Foreskin fibroblast (primary cell): ENCODE measurements at places on chromosomes 3 and 15.

GRCh38 chr15:68730976-68731897 is 89.5 kb downstream of the ANP32A start:
- DNase-seq = no peak

DNA sequence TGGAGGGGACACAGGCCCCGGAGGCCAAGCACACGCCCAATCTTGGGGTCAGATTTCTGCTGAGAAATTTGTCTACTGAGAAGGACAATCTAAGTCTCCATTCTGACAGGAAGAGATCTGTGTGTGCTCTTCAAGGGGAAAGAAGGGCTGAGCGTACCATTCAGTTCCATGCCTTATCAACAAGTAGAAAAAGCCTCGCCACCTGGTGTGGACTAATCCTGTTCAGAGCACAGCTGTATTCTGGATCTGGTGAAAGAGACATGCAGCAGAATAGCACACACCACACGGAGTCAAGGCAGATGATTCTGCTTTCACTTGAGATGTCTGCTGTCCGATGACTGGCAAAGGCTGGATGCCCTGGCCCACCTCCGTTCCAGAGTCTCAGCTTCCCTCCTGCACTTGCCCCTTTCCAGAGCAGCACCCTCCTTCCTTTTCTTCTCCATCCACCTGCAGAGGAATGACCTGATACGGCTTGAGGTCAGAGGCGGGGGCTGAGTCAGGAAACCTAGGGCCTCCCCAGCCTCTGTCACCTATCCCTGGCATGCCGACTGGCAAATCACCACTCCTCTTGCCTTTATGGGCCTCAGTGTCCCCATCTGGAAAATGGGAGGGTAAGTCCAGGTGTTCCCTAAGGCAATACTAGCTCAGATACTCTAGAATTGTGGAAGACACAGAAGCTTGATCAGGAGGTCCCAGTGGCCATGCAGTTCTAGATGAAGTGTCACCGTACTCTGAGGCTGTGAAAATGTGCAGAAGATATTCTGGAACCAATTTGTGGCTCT is 36.9 kb upstream of the CTSH start:
- no peak for DNase-seq

DNA sequence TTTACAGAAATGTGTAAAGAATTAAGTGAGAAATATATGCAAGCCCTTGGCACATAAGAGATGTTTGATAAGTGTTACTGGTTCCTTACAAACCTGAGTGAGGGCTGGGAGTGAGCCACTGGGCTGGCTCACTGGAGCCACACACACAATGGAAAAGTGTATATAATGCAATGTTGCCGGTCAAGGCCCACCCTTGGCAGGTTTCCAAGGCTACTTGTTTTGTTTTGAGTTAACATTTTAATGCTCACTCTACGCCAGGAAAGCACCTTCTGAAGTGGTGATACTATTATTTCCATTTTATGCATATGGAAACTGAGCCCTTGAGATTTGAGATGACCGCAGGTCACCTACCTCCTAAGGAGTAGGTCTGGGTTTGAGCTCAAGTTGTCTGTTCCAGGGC is 71.8 kb upstream of the FHIT start:
- DNase-seq = no peak

DNA sequence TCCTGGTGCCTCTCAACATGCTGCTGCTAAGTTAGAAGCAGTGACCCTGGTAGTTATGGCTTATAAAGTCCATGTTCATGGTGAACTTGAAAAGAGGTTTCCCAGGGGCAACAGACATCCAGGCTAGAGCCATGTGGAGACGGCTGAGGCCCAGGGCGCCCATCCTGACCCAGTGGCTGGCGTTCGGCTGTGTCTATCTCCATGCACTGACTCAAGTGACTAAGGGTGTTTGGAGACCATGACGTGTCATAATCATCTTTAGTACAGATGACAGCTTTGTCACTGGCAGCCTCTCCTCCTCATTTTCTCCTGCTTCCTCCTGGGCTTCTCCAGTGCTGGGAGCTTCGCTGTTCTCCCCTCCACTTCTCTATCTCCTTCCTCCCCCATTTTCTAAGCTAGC is 287.4 kb upstream of the LYSMD4 start:
- no peak for DNase-seq

GRCh38 chr15:77412972-77413698 is 6.8 kb downstream of the PEAK1 start:
- DNase-seq = no peak

DNA sequence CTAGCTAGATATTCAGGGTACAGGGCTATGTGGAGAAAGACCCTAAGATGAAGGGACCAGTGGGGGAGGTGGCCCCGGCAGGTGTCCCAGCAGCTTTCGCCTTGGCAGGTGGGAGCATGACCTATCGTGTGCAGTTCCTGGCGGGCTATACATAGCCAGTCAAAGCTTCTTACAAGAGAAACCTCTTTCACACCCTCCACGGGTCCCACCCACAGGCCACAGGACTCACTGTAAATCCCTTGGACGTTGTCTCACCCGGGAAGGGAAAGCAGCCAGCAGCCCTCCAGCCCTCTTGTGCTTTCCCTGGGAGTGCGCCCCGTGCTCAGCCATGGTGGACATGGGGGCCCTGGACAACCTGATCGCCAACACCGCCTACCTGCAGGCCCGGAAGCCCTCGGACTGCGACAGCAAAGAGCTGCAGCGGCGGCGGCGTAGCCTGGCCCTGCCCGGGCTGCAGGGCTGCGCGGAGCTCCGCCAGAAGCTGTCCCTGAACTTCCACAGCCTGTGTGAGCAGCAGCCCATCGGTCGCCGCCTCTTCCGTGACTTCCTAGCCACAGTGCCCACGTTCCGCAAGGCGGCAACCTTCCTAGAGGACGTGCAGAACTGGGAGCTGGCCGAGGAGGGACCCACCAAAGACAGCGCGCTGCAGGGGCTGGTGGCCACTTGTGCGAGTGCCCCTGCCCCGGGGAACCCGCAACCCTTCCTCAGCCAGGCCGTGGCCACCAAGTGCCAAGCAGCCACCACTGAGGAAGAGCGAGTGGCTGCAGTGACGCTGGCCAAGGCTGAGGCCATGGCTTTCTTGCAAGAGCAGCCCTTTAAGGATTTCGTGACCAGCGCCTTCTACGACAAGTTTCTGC is 15.0 kb downstream of the GRK7 start:
- DNase-seq = no peak
